ENCODE measurements at places on chromosomes 1 and 21.

DNA sequence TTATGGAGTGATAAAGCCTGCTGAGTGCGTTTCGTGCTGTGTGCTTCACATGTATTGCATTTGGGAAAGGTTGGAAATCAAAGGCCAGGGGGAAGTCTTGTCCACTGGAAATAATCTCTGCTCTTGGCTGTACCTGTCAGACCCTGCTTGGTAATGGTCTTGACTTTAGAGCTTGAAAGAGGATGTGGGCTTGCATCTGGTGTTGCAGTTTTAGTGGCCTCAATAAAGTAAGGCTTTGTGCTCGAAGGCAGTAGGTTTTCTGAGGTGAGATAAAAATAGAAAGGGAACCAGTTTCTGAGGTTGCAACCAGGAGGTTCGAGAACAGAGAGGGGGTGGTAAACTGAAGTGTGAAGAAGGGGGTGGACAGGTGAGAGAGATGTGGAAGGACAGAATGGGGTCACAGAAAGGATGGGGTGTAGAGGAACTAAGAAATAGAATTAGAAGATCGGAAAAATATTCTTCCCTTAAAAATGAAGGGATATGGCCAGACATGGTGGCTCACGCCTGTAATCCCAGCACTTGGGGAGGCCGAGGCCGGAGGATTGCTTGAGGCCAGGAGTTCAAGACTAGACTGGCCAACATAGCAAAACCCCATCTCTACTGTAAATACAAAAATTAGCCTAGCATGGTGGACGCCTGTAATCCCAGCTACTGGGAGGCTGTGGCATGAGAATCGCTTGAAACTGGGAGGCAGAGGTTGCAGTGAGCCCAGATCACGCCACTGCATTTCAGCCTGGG, 1.5 kb downstream of the S100PBP start:
- DNase-seq: no peak

DNA sequence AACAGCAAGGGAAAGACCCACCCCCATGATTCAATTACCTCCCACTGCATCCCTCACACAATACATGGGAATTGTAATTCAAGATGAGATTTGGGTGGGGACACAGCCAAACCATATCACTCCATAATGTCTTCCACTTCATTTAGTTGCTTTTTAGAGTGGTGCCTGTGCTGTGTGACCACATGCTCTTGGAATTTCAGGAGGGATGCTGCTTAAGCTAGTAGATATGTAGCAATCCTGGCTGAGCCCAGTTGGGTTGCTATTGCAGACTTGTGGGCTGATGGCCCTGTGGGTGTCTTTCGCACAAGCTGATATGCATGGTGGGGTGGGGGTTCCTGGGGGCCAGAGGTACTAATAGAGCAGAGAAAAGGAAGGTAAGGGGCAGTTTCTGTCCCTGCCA, 160.4 kb upstream of the SYT6 start:
- no peak for DNase-seq

GRCh38 chr1:208058267-208058666, 147.3 kb upstream of the CD34 start:
- DNase-seq: no peak

GRCh38 chr1:161111527-161111926, 6.3 kb downstream of the PFDN2 start:
- no peak for DNase-seq

- peak; percentile 10 for DNase-seq
Observed at GRCh38 chr1:29575826-29576225, 339.5 kb downstream of the PTPRU start.

DNA sequence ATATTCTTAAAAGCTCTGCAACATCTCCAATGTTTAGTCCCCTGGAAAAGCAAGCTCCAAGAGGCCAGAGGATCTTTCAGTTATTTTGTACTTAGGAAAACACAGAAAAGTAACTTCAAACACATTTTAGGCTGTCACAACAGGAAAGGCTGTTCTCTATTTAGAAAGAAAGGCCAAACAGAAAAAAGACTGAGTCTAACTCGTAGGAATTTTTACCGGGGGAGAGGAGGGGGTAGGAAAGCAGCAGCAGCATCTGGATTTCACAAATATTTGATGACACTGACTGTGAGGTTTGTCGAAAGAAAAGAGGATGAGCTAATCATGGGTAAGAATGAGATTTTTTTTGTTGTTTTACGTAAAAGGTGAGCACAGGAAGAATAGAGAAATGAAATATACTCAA, 107.1 kb downstream of the EIF4G3 start:
- DNase-seq: no peak

GRCh38 chr1:18166341-18166740, 58.7 kb downstream of the IGSF21 start:
- no peak for DNase-seq

Measured in NCI-H1105 treated with DMSO at 0.1 percent for 48 hours (cell line).